ENCODE measurements at places on chromosomes 5 and 9.
A peak's percentile ranks its signal among the peaks of the same experiment; 100 is the strongest.

GRCh38 chr5:180007582-180007981 lies 64.0 kb downstream of the RNF130 start:
- DNase-seq: peak; percentile 31

DNA sequence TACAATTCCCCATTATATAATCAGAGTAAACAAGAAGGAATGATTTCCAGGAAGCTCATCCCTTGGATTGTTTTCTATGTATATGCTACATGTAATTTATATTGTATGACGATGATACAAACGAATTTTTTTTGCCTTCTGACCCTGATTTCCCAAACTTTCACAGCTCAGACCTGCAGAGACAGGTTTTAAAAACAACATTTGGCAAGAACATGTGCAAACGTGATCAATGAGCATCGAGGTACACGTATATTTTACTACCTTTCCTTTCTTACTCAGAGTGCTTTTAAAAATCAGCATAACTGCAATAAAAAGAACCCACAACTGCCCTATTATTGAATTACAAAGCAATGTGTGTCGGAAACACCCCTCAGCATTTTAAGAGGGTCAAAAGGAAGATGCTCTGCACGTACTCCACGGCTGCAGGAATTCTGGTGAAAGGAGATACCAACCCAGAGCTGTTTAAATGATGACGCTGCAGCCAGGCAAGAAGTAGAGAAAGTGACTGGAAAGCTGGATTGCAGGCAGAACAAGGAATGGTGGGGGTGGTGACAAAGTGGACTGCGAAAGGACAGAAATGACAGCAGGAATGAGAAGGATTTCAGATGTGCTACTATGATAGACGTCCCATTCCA lies 533.5 kb downstream of the RAB3C start:
- DNase-seq: no peak

DNA sequence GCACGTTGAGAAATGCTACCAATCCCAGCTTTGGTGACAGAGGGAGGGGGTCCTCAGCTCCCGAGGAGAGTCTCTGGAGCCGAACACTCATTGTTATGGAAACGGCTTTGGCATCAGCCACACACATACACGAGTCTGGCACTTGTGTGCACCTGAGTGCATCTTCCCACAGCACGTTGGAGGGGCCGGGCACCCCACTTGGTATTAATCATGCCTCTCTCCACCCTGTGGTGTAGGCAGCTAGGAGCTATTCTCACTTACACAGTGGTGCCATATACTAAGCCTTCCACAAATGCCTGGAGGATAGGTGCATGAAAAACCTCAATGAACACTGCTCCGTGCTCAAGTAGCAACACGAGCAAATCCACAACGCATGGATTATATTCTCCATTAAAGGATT lies 133.9 kb upstream of the PANK3 start:
- DNase-seq: no peak

DNA sequence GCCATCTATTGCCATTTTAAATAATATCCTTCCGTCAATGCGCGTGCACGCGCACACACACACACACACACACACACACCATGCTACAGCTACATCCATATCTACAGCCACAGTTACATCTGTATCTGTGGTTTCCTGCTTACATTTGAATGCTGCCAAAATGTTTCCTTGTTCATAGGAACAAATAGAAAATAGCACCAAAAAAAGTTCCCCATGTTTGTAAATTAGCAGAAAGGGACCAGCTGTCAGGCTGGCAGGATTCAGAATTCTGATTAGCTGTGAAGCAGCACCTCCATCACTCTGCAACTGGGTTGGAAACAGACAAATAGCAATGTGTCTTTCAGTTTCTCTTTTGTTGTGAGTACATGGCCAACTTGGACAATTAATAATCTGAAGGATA lies 601.5 kb downstream of the IRX1 start:
- no peak for DNase-seq

GRCh38 chr5:67809589-67809988 lies 406.0 kb upstream of the PIK3R1 start:
- peak; percentile 54 for DNase-seq

DNA sequence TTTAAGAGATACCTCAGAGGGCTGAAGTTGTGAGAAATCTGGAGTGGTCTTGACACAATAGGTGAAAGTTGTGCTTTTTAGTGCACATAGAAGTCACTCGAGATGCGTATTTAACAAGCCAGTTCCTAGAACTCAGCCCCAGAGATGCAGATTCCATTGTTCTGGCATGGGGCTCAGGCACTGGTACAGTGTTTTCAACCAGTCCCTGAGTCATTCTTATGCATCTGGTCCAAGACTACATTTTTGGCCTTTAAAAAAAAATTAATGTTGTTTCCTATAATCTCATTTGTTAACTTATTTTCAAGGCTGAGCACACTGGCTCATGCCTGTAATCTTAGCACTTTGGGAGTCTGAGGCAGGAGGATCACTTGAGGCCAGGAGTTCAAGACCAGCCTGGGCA lies 29.6 kb downstream of the PTTG1 start:
- no peak for DNase-seq

DNA sequence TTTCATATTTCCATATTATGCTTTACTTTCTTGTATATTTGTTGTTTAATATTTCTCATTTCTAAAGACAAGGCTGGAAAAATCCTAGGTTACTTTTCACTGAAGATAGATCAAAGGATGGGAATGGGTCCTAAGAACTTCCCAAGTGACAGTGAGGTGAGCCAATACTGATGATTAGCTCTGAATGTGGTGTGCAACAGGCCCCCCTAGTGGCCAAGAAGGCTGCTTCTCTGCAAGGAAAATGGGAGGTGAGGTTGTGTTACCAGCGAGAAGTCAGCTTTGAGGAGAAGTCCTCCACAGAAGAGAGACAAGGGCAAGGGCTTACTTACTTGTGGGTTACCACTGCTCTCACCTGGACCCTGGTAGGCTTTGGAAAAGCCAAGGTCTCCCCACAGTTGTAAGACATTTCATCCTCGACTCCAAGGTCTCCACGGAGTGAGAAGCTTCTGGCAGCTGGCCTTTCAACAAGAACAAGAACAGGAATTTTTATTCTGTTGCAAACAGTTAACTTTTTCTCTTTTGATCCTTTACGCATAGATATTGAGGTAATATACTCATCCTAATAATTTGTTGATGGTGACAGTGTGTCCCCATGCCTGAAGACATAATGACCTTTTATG lies 69.9 kb downstream of the MAMDC2 start:
- no peak for DNase-seq

GRCh38 chr9:135379540-135380267 lies 99.9 kb upstream of the PPP1R26 start:
- no peak for DNase-seq

DNA sequence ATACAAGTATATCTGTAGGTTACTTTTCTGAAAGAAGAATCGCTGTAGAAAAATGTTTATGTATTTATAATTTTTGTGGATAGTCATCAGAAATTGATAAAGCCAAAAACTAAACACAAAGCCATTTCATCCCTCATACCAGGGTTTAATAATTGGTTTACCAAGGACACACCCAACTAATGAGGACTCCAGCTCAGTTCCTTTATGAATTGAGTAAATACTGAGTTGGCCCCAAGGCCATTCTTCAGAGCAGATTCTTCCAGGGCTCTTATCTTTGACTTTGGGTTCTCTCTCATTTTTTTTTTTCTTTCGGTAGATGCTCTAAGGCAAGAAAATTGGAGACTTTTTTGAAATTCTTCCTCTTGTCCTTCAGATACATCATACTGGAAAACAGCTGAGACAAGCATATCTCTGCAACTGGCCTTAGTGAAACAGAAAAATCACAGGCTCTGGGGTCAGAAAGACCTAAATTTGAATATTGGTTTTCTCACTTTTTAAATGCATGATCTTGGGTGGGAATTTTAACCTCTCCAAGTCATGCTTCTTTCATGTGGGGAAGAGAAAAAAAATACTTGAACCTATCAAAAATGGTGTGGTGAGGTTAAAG lies 401.8 kb downstream of the ARHGEF28 start:
- DNase-seq: no peak

DNA sequence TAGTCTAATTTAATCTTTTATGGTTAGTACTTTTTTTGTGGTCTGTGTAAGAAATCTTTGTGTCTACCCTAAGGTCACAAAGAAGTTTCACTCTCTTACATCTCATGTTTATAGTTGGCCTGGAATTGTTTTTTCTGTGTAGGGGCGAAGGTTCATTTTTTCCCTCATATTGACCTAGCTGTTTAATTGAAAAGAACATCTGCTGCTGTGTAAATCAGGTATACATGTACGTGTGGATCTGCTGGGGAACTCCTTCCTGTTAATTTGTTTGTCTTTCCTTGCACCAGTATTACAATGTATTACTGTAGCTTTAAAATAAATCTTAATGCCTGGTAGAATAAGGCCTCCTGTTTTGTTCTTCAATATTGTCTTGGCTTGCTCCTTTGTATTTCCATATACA lies 37.8 kb downstream of the EXOSC2 start:
- no peak for DNase-seq

DNA sequence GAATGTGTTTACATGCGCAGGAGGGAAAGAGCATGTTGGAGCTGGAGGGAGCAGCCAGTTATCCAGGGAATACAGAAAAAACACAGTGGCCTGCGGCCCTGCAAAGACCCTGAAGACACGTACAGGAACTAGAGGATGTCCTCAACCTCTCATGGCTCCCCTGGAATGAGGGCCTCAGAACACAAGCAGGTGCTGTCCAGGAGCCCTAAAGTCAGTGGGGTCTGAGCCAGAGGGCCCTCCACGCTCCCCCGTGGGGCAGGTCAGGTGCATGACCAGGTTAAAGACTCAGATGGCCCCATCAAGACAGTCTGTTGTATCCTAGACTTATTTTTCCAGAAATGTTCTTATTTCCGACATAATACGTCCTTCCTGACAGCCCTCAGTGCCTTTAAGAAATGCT lies 106.9 kb downstream of the ROR2 start:
- no peak for DNase-seq

GRCh38 chr5:175713930-175714329 lies 56.1 kb downstream of the HRH2 start:
- DNase-seq: no peak

GRCh38 chr9:88767504-88767790 lies 223.8 kb upstream of the S1PR3 start:
- DNase-seq: no peak

GRCh38 chr5:140145818-140146522 lies 20.2 kb downstream of the IGIP start:
- DNase-seq: no peak

DNA sequence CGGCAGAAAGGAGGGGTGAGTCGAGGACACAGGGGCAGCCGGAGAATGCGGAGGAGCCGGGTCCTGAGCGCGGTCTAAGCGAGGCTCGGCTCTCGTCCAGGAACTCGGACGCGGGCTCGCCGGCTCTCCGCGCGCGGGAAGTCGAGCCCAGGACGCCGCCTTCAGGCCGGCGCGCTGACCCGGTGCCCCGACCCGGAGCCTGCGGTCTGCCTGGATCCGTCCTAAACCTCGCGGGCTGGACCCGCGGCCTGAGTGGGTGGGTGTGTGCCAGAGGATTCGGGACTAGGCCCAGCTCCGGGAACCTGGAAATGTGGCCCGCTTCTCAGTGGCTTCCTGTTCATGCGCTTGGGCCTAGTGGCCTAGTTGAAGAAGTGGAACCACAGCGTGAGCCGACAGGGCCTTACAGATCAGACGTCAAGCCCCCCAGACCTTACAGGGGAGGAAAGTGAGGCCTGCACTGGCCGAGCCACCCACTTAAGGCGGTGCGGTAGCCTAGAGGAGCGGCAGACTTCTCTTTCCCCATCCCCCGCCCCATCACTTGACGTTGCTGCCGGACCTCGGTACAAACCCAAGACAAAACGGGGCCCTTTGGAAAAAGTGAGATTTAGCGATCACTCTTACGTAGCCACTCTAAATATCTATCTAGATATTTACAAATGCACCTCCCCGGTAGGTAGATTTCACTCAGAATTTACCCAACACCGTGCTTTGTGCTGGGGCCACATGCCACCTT lies 1.2 kb downstream of the CDKN2B-AS1 start:
- peak; percentile 8 for DNase-seq

GRCh38 chr5:180718810-180719453 lies 20.9 kb downstream of the OR2Y1 start:
- DNase-seq: no peak

GRCh38 chr9:100670719-100671118 lies 92.8 kb downstream of the CAVIN4 start:
- DNase-seq: no peak

DNA sequence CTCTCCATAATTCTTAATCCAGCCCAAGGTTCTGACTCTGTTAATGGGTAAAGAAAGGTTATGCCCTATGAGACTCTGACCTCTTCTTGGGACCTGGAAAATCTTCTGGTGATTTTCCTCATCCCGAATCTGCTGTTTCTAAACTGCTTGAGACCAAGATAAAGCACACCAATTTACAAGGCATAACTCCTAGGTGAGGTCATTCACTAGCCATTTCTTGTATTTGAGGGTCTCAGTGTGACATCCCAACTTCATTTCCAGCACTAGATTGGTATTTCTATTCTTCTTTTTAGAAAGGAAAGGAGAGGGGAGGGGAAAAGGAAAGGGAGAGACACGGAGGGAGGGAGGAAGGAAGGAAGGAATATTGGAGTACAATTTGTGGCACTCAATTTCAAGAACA lies 51.6 kb downstream of the SLC1A1 start:
- DNase-seq: no peak

DNA sequence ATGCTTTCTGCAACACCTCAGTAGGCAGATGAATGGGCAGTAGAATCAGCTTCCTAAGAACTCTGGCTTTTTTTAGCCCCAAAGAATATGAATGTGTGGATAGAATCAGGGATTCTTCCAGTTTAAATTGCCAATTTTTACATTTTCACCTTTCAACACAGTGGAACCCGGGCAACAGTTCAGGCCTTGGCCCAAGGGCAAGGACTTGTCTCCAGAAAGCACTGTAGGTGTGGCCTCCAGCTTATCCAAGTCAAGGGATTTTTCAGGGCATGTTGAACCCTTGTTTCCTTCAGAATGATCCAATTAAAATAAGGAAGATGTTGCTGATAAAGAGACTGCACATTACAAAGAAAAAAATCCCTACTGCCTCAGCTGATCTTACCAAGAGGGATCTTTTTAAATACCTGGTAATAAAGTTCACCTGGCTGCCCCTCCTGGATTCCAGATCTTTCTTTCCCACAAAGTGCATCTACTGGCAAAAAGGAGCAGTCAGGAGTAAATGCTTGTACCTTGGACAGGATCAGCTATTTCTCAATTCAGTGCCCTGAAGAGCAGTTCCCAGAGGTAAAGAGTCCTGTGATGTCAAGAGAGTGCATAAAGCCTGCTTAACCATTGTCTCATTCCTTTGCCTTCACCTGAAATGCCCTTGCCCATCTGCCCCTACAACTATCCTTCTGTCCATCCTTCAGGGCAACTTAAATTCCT lies 80.1 kb upstream of the PLPP6 start:
- no peak for DNase-seq

DNA sequence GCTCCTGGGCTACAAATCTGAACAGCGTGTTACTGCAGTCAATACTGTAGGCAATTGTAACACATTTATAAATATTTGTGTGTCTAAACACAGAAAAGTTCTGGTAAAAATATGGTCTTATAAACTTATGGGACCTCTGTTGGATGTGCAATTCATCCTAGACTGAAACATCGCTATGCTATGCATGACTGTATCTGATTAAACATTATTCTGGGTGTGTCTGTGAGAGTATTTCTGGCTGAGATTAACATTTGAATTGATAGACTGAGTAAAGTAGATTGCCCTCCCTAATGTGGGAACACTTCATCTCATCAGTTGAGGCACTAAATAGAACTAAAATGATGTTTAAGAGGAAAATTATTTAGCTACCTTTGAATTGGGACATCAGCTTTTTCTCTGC lies 24.3 kb upstream of the PRDM9 start:
- no peak for DNase-seq

GRCh38 chr5:168666356-168666755 lies 87.2 kb upstream of the PANK3 start:
- DNase-seq: no peak

Measured in NCI-H2107 (cell line).